ENCODE measurements at places on chromosomes 6 and 20. TPM values are rescaled to one million over a fixed set of nuclear protein-coding genes. Genes with fewer than 3 reads are reported as not detected.

Gene MYL9
- 532 TPM for total RNA-seq

Gene LGSN
- total RNA-seq: not detected

Gene PAQR8
- total RNA-seq: 19.6 TPM

Gene METTL24
- total RNA-seq: not detected

Gene JARID2
- 12.5 TPM for total RNA-seq

Gene STMND1
- total RNA-seq: not detected

Gene BPIFB4
- not detected for total RNA-seq

DNA sequence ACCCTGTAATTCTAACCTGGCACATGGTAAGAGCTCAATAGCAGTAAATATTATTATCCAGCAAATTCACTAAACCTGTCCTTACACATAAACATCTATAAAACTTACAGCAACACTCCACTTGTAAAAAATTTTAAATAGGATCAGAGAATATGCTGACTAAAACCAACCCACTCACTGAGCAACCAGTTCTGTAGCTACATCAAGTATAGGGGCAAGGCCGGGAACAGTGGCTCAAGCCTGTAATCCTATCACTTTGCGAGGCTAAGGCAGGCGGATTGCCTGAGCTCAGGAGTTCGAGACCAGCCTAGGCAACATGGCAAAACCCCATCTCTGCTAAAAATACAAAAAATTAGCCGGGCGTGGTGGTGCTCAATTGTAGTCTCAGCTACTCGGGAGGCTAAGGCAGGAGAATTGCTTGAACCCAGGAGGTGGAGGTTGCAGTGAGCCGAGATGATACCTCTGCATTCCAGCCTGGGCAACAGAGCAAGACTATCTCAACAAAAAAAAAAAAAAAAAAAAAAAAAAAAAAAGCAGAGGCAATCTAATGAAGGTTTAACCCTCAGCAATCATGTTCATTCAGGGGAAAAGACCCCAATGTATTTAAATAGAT is 6.8 kb downstream of the STAU1 start:
- H3K4me1 ChIP-seq: peaks cover 89% of the 10 kb centered on the region
- H3K27ac ChIP-seq: no peak overlapping the region
- no peaks in the 10 kb centered on the region for H3K27me3 ChIP-seq

DNA sequence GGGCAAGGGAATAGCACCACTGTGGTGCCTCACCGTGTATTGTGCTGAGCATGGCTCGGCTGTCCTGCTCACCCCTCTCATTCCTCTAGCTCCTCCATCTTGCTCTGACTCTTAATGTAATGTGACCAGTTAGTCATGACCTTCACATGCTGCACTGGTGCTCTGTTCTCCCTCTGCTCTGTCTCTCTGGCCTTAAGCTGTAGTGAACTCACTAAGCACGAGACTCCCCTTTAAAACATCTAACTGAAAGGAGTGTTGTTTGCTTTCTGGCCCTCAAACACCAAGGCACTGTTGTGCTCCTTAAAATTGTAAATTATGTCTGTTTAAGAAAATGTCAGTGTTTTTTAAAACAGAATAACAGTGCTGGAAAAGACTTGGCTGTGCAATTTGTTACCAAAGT is 140.4 kb downstream of the HDGFL1 start:
- no peak overlapping the region for H3K27ac ChIP-seq
- no peaks in the 10 kb centered on the region for H3K36me3 ChIP-seq
- H3K27me3 ChIP-seq: no peaks in the 10 kb centered on the region
- H3K4me3 ChIP-seq: no peak overlapping the region

- H3K4me3 ChIP-seq: no peak overlapping the region
- peaks cover 59% of the 10 kb centered on the region for H3K36me3 ChIP-seq
- no peaks in the 10 kb centered on the region for H3K4me1 ChIP-seq
- no peak for DNase-seq
Observed at GRCh38 chr6:83019741-83020140, 45.9 kb downstream of the UBE3D start.

DNA sequence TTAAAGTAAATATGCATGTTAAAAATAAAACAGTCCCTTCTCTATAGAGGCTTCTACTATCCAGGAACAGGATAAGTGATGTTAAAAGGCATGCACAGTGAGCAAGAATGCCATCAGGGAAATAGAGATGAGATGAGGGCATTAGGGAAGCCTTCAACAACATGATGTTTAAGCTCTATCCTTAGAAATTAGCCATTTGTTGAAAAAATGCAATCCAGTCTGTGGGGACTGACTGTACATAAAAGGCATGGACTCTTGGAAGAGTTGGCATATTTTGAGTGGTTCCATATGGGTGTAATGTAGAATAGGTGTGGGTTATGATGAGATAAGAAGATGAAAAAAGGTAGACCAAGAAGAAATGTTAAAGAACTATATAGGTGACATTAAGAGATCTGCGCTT is 5.8 kb downstream of the KIAA0319 start:
- DNase-seq: no peak
- H3K27ac ChIP-seq: no peak overlapping the region
- no peaks in the 10 kb centered on the region for H3K36me3 ChIP-seq
- no peak overlapping the region for H3K4me3 ChIP-seq

DNA sequence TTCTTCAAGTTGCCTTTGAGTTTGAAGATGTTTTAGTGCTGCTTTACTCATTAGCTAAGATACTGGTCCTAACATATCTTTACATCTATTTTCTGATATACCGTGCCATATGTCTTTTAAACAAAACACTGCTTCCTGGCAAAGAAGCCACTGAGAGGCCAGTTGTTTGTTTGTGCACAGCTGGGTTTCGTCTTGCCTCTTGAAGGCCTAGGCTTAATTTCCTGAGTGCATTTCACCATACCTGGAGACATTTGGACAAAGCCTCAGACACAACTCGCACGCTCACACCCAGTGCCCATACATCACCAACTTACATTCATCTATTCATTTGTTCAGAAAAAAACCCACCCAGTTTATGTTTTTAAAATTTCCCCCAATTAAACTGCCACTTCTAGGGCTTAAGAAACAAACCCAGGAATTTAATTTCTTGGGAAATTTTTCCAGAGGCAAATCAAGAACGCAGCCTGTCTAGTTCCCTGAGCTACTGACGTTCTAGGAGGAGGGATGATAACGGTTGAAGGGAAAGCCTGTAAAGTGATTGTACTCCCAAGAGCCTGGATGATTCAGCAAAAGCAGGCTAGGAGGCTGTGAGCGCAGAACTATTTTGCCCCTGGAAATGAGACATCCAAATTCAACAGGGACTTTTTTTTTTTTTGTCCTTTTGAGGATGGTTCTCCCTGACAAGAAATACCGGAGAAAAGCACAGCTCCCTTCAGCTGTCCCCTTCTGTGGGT is 77.7 kb downstream of the OLIG3 start:
- DNase-seq: no peak
- H3K36me3 ChIP-seq: no peaks in the 10 kb centered on the region
- H3K4me1 ChIP-seq: peaks cover 16% of the 10 kb centered on the region

DNA sequence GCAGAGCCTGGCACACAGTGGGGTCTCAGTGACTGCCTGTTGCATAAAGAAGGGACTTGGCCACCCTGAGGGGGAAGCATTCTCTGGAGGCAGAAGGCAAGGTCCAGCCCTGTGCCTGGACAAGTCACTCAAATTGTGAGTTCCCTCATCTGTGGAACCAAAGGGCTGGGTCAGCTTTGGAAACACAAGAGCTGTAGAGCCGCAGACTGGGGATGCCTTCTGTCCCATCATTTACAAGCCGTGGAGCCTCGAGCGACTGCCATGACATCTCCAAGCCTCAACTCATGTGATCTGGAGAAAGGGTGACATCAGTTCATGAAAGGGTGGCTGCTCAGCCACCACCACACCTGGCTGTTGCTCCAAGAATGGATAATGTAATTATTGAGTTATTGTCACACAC is 20.4 kb upstream of the SIRPD start:
- H3K36me3 ChIP-seq: no peaks in the 10 kb centered on the region
- H3K27ac ChIP-seq: no peak overlapping the region
- H3K4me1 ChIP-seq: no peaks in the 10 kb centered on the region
- no peaks in the 10 kb centered on the region for H3K27me3 ChIP-seq

GRCh38 chr6:56510984-56511531 is 131.6 kb downstream of the DST start:
- H3K27ac ChIP-seq: no peak overlapping the region
- peak; percentile 69 for DNase-seq
- H3K36me3 ChIP-seq: peaks cover 61% of the 10 kb centered on the region
- H3K4me1 ChIP-seq: no peaks in the 10 kb centered on the region
- no peak overlapping the region for H3K4me3 ChIP-seq
- H3K27me3 ChIP-seq: no peaks in the 10 kb centered on the region

Data from stomach (tissue), 19 donors.